Amygdala (tissue), 56 donors: ENCODE measurements at places on chromosomes 3 and 15.

GRCh38 chr3:120049072-120049471 lies 45.2 kb downstream of the GSK3B start:
- DNase-seq: no peak

GRCh38 chr3:106365061-106365691 lies 496.4 kb upstream of the CBLB start:
- DNase-seq: no peak

DNA sequence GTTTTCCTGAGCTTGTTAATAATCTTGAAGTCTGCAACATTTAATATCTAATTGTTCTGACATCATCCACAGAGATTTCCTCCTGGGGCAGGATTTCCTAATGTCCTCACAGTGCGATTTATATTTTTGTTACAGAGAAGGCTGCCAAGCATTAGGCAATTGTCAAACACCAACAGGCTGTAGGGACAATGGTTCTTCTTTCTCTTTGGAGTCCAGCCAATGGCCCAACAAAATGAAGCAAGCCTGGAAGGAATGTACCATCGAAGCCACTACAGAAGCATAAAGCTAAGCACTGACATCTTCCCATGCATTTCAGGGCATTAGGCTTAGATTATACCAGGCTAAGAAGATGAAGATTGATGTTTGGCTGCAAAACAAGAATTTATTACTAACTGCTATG lies 173.0 kb upstream of the FRMD4B start:
- no peak for DNase-seq

- DNase-seq: no peak
Observed at GRCh38 chr3:11204697-11205348, 50.5 kb downstream of the HRH1 start.

GRCh38 chr3:62011666-62012065 lies 361.7 kb downstream of the FEZF2 start:
- no peak for DNase-seq

GRCh38 chr3:54138937-54139547 lies 16.7 kb downstream of the CACNA2D3 start:
- DNase-seq: no peak

- peak; percentile 45 for DNase-seq
Observed at GRCh38 chr3:187740421-187741399, 4.6 kb downstream of the BCL6 start.

DNA sequence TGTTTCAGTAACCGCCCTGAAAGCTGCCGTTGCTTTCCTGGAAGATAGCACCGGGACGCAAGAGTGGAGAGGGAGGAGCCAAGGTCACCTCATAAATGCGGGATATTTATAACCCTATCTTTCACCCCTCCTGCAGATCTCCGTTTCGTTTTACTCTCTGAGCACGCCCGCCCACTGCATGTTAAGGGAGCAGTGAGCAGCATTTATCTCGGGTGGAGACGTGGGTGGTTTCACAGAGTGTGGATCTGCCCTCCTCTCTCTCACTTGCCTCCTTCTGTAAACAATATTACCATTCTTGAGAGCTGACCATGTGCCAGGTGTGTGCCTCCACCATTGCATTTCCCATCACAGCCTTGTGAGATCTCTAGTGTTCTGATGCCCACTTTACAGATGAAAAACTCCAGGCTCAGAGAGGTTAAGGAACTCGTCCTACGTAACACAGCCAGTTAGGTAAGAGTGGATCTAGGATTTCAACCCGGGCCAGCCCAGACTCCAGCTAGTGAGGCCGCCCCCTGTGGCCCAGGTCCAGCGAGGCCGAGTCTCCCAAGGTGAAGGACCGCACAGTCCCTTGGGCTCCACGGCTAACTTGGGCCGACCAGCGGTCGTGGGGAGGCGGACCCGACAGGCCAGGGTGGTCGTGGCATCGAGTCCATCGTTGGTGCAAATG lies 16.9 kb upstream of the SEMA4B start:
- no peak for DNase-seq

- DNase-seq: no peak
Observed at GRCh38 chr3:101068876-101069606, 75.8 kb upstream of the ABI3BP start.

- DNase-seq: no peak
Observed at GRCh38 chr3:40299721-40300335, 9.7 kb upstream of the EIF1B start.

DNA sequence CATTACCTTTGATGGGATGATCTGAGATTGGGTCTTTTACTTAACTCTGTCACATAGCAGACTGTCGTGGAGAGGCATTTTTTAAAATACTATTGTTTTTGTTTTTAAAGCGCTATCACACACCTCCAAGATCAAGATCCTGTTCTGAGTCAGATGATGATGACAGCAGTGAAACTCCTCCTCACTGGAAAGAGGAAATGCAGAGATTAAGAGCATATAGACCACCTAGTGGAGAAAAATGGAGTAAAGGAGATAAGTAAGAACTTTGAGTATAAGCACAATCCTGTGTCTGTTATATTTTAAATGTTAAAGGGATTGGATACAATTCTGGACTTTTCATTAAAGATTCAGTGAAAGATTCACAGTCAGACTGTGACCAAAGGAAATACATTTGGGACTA lies 18.4 kb upstream of the ZBTB47 start:
- DNase-seq: no peak

DNA sequence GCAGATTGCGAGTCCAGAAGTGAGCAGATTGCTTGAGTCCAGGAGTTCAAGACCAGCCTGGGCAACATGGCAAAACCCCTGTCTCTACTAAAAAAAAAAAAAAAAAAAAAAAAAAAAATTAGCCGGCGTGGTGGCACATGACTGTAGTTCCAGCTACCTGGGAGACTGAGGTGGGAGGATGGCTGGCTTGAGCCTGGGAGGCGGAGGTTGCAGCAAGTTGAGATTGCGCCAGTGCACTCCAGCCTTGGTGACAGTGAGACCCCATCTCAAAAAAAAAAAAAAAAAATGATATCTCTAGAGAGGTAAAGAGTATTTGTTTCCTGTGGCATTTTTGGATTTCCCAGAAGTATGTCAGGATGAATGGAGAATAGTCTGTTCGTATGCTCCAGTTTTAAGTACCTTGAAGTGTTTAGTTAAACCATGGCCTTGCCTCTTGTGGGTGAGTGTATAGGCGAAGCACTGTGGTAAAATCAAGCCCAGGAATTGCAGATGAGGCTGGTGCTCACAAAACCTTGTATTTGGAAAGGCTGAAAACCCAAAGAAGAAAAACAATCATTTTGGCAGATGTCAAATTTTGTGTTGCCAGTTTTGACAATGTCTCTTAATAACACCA lies 5.9 kb downstream of the CACNA1D start:
- no peak for DNase-seq

DNA sequence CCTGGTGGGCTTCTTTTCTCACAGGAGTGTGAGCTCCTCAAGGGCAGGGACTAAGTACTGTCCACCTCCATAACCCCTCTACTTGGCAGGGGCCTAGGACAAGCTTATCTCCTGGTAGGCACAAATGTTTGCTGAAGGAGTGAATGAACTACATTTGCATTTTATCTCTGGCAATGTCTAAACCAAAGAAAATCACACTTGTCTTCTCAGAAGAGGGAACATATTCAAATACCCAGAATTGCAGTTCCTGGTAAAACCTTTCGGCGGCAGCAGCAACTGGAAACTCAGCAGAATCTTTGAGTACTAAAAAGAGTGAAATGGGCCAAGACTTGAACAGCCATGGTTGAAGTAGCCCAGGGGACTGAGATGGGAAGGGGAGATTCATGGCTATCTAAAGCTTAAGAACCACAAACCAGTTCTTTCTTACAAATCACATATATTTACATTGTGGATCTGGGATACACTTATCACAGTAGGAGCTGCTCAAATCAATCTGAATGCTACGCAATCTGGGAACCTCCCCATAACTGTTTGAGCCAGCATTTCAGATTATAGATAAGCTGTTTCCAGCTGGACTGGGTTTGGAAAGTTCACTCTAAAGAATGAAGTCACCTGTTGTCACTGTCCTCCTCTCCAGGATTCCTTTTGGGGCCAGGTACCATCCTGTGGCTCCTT lies 18.7 kb upstream of the PTPN9 start:
- DNase-seq: no peak

GRCh38 chr3:39104961-39105686 lies 2.3 kb downstream of the GORASP1 start:
- no peak for DNase-seq

DNA sequence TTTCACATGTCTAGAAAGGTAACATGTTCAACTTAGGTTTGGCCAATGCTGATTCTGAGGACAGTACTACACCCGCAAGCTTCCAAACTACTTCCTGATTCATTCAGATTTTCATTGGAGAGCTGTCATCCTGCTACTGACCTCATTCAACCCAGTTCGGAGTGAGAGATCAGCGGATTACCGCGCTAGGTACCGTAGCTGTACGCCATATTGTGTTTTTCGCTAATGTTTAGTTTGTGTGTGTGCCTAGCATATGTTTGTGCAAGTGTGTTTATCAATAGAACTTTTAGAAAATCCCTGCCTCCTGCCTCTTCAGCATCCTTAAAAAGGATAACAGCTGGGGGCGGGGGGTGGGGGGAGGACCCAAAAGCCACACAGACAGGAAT lies 1.1 kb downstream of the ZBTB20 start:
- peak; percentile 14 for DNase-seq

DNA sequence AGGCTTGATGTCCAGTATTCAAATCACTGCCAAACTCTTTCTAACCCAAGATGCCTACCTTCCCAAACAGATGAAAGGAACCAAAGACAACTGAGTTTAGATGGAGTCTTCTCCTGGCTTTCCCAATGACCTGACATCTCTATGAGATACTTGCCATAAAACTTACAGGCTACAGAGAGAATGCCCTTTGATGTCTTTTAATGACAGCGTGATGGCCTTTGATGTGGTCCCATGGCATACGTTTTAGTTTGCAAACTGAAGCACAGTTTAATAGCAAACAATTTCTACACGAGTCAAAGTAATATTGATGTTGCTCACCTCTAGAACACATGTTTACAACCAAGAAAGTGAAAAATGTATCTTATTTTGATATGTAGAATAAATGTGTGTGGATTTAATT lies 73.2 kb downstream of the ZIC4 start:
- no peak for DNase-seq
